ENCODE measurements at places on chromosomes 7 and 10.

DNA sequence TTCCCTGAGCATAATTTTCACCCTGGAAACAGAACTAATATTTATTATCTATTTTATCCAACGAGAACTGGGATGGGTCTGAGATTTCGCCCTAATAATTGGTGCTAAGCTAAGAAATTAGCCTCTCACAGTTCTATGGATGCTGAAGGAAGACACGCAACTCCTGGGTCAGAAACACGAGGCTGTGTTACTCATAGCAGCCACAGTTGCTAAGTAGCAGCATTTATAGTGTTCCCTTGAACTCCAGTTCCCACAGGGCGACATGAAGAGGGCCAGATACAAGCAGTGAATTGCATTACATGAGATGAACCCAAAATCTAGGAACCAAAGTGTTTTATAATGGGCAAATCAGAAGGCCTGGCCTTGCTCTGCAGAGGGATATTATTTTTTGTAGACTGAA is 109.8 kb upstream of the AGR3 start:
- no peak for DNase-seq

- no peak for DNase-seq
These were observed 30.4 kb downstream of the CNTNAP2 start for GRCh38 chr7:146146831-146147486.

DNA sequence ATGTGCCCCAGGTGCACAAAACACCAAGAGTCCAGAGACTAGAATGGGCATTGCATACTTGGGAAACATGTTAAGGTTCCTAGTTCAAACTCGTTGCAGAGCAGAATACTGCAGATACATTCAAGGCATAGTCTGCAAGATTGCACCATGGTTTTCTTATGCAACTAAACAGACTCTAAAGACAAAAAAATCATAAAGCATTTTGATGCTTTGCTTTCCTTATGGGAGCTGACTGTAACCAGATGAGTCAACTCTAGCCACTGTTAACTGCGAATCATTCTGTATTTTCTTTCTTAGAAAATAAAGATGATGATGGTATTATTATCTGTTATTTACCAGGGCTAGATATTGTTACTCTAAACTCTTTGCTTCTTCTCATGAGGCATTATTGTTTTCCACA is 19.7 kb downstream of the TRUB1 start:
- DNase-seq = no peak

GRCh38 chr10:96890172-96890513 is 58.0 kb downstream of the LCOR start:
- DNase-seq = no peak

DNA sequence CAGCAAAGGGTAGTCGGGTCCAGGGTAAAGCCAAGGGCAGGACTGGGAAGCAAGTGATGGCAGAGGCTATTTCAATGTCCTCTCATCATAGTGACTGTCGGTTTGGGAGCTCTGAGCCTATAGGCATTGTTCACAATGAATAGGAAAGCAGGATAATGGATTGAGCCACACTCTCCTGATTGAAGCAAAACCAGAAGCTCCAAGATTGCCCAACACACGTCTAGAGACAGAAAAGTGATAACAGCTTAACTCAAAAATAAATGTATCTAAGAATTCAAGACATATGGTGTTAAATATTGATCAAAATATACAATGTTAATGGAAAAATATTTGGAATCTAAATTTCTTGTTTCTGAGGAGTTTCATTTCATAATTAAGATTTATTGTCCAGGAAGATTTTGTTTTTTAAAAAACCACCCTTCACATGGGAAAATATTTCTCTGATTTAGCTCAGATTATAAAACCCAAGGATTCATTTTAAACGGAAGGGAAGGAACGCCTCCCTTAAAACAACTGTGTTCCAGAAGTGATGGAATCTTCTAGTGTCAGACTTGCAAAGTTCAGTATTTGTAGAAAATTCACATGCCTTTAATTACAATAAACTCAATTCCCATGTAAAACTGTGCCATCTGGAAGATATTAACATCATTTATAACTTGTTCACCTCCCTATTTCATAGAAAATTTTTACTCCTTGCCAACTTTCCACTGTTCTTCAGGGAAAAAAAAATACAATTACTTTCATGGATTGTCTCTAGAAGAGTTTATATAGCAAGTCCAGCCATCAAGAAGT is 54.5 kb downstream of the NRP1 start:
- no peak for DNase-seq

- no peak for DNase-seq
These were observed 15.8 kb downstream of the ZNF25 start for GRCh38 chr10:37960591-37961137.

GRCh38 chr10:123573236-123574108 is 92.7 kb upstream of the GPR26 start:
- no peak for DNase-seq

DNA sequence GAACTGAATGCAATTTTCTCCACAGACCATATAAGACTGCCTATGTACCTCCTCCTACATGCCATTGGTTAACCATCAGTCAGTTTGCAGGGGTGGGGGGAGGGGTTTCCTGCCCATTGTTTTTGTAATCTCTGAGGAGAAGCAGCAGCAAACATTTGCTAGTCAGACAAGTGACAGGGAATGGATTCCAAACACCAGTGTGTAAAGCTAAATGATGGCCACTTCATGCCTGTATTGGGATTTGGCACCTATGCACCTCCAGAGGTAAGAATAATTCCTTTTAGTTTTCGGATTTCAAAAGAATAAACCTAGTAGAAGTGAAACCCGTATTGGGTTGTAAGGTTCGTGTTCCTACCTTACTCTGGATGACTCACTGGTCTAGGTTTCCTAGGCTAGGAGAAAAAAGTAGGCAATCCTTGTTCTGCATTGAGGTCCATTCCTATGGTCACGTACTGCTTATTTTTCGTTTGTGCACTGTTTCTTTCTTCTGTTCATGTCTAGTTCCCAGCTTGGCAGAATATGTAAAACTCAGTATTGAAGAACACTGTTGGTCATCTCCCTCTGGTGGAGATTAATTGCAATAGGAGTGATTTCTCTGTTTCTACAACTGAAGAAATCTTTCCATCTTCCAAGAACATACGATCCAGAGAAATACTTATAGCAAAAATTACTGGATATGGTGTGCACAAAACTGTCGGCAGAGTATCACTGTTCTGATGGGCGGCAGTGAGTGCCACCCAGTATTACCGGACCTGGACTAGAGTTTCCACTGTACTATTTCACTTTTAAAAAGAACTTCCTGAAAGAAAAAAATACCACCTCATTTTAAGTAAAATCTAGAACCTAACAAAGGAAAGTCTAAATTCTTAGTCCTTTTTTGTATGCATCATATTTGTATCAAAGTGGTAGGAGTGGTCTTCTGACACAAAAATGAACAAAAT is at the start of gene AKR1C3:
Gene AKR1C3, plus strand, starts transcription at position 150 of the 941 bp plus-strand sequence. Its CDS starts 31 bp downstream, at position 181.
- no peak for DNase-seq

- no peak for DNase-seq
These were observed 12.3 kb downstream of the EGFR start for GRCh38 chr7:55031075-55031474.

DNA sequence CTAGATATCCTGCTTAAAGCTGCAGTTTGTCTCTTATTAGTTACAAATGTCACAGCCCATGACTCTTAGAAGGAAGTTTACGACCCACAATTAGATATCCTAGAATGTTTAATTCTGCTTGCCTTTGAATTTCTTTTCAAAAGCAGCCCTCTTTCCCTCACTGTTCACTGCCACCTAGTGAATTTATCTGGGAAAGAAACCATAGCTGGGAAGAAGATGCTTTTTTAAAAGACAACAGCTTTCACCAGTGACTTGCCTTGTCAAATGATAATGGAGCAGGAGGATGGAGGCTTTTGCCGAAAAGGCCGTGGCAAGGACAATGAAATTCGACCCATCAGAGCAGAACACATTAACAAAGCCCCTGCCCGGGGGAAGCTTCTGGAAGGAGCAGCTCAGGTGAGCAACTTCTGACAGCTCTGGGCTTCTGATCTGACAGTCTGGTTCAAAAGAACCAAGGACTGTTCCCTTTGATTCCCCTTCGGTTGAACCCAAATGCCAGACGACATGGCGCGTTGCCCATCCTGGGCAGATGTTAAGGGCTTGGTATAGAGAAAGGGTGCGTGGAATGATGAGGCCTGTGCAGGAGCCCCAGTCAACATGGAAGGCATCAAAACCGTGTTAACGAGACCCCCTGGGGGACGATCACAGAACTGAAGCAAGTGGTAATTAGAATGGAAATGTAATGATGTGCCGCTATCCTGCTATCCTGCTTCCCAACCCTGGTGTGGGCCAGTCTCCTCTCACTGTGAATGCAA is 236.8 kb downstream of the FRMD4A start:
- DNase-seq = no peak

- no peak for DNase-seq
These were observed 50.9 kb downstream of the CPXM2 start for GRCh38 chr10:123840714-123841113.

Measured in stimulated activated CD8-positive, alpha-beta memory T cell treated with anti-CD3 and anti-CD28 coated beads, Interleukin-4, amount 100 ng/mL, for 4 hours (primary cell).